ENCODE measurements at places on chromosomes 1 and 21. TPM values are rescaled to one million over a fixed set of nuclear protein-coding genes. Genes with fewer than 3 reads are reported as not detected.

The PLA2G2C gene
- polyA plus RNA-seq, result 0.06 TPM

The OXCT2 gene
- polyA plus RNA-seq, result 2.4 TPM

The DRAXIN gene
- 0.42 TPM for polyA plus RNA-seq

The HSPB7 gene
- 13.2 TPM for polyA plus RNA-seq

The RGS13 gene
- 2.3 TPM for polyA plus RNA-seq

The FCRLA gene
- polyA plus RNA-seq, result 0.12 TPM

The GBP7 gene
- polyA plus RNA-seq, result 0.10 TPM

DNA sequence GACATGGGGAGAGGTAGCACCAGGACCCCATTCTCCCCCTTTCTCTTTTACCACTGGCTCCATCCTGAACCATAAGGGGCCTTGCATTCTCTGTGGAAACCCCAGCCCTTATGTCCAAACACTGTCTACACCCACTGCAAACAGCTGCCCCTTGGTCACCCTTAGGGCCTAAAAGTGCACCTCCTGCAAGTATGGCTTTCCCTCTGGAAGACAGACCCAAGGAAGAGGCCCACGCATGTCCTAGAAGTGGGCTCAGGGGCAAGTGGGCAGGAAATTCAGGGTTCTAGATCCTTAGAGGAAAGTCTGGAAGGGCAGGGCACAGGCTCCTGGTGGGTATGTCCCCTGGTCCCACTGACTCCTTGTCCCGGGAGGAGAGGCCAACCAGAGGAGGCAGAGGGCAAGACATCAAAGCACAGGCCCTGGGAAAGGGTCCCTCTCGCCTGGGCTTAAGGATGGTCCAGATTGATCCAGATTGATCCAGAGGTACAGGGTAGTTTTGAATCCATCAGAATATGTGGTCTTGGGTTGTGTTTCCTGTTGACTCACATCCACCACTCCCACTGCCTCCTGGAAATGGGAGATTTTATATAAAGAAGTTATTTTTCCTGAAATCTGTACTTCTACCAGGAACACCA lies 150.9 kb downstream of the GRIK3 start:
- no peak for DNase-seq

DNA sequence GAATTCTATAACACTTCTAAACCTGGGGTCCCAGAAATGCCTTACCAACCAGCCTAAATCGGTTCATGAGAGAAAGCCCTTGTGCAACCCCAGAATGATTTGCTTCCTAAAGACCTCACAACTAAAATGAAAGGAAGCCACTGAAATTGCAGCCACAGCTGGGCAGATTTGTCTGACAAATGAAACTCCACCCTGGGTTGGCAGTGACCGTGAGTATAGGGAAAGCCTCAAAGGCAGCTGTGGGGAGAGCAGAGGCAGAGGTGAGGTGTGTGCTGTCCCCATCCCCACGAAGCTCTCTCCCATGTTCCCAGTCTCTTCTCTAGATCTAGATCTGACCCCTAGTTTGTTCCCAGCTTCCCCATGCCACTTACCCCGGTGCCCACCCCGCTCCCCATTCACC lies 23.1 kb downstream of the RHBDL2 start:
- no peak for DNase-seq

DNA sequence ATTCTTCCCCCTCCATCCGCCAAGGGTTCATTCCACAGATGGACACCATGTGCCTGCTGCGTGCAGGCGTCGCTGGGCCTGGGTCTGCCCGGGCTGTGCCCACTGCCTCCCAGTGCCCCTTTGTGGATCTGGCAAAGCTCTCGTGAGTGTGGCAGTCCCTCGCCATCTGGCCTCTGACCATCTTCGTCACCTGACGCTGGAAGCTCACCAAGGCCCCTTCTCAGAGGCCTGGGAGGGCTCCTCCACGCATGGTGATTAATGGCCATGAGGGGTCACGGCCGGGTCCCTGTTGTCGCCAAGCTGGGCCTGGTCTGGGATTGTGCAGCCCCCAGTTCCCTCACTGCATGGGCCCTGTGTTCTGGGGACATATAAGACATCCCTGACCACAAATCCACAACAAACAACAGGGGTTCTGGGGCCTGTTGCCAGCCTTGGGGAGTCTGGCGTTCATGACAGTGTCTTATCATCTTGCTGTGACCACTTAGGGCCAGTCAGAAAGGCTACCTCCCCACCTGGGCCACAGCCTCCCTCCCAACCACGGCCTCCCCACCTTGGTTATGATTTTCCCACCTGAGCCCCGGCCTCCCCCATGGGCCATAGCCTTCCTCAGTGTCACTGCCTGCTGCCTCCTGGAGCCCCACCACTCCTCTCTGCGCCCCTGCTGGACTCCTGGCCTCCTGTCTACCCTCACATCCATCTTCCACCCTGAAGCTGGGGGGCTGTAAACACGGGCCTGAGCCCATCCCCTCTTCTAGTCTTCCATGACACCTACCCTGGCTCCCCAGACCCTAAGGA lies 27.9 kb downstream of the SLC45A1 start:
- no peak for DNase-seq

GRCh38 chr1:232792949-232793348 lies 12.3 kb upstream of the MAP10 start:
- DNase-seq, result no peak

GRCh38 chr1:91735266-91735845 lies 150.6 kb downstream of the TGFBR3 start:
- peak; percentile 85 for DNase-seq

DNA sequence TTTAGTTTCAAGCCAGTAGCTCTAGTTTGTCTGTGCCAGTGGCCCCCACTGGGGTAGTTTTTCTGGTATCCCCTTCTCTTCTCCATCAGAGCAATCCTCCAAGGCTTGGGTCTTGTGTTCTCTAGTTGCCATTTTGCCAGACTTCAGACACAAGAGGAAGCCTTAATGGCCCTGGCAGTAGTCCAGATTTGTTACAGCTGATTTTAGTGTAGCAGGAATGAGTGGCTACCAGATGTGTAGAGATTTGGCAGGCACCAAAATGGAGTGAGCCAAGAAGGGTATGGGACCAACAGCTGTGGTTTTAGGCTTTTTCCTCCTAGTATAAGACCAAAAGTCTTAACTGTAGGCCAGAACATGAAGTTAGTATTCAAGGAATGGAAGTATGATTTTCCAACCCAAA lies 56.8 kb downstream of the ACP6 start:
- no peak for DNase-seq

- peak; percentile 18 for DNase-seq
Observed at GRCh38 chr1:244896550-244896949, 32.2 kb upstream of the HNRNPU start.

Data from large intestine (tissue), 12 donors.